ENCODE measurements at places on chromosomes 7 and 10. TPM values are rescaled to one million over a fixed set of nuclear protein-coding genes. Genes with fewer than 3 reads are reported as not detected.

The AKR1C1 gene
- 2.4 TPM for total RNA-seq

The CPA4 gene
- 40.3 TPM for total RNA-seq

The PDGFA gene
- 41.6 TPM for total RNA-seq

The TSPAN12 gene
- 33.7 TPM for total RNA-seq

The SPDYE8 gene
- not detected for total RNA-seq

The PLPP4 gene
- total RNA-seq = 23.1 TPM

The SYCE1 gene
- total RNA-seq = not detected
